ENCODE measurements at places on chromosomes 3 and 15. TPM values are rescaled to one million over a fixed set of nuclear protein-coding genes. Genes with fewer than 3 reads are reported as not detected.

DNA sequence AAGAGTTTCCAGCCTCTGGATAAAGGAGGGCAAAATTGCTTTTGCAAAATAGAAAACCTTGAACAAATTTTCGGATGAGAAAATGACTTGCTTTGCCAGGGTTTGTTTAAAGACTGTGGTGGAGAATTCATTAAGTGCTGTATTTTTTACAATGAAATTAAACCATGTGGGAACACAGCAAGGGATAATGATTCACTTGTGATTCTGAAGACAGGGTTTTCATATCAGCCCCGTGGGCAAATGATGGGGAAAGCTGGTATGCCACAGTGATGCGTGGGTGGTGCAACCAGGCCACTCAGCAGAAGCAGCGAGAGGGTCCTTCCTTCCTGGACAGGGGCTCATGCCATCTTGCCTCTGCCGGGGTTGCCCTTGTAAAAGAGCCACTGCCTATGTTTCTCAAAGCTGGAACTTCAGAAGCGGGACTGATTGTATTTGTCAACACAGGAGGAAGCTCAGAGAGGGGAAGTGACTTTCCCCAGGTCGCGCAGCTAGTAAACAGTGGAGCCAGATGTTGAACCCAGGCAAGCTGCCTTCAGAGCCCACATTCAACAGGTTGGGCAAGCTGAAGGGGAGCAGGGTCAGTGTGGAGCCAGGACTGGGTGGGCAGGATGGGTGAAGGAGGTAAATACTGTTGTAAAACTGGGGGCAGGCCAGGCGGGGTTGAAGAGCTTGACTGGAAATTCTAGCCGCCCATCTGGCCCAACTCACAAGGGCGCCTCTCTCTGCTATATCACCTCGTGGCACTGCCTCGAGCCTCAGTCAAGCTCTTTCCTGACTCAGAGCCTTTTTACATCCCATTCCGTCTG is 79.1 kb downstream of the TOP2B start:
- no peak overlapping the region for H3K4me3 ChIP-seq
- H3K36me3 ChIP-seq, result no peaks in the 10 kb centered on the region
- no peaks in the 10 kb centered on the region for H3K27me3 ChIP-seq
- DNase-seq, result no peak

- DNase-seq, result no peak
- H3K4me3 ChIP-seq, result peak overlapping the region; percentile 100
- H3K27me3 ChIP-seq, result peaks cover 2% of the 10 kb centered on the region
- peaks cover 35% of the 10 kb centered on the region for H3K36me3 ChIP-seq
- peak overlapping the region; percentile 98 for H3K27ac ChIP-seq
Observed at GRCh38 chr15:45635763-45636292, 999 bp downstream of the SQOR start.

DNA sequence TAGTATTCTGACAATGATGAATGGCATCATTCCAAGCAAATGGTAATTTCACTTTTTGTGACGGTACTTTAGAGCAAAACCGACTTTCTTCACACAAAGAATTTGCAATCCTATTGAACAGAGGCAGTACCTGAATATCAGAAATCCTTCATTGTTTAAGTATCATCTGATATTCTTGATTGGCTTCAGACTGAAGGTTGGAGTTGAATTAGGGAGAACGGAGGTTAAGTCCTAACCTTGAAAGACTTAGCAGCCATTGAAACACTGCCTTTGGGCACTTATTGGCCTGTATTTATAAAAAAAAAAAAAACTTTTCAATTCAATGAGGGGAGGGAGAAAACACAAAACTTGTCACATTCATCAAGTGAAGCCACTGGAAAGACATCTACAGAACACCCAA is 89.0 kb downstream of the MECOM start:
- H3K4me3 ChIP-seq, result no peak overlapping the region
- no peak overlapping the region for H3K27ac ChIP-seq
- DNase-seq, result no peak
- peaks cover 11% of the 10 kb centered on the region for H3K27me3 ChIP-seq
- H3K4me1 ChIP-seq, result no peaks in the 10 kb centered on the region

GRCh38 chr3:71033681-71034220 is 549.8 kb downstream of the FOXP1 start:
- no peak for DNase-seq
- H3K4me1 ChIP-seq, result peaks cover 36% of the 10 kb centered on the region
- peaks cover 73% of the 10 kb centered on the region for H3K36me3 ChIP-seq
- H3K27me3 ChIP-seq, result no peaks in the 10 kb centered on the region
- H3K27ac ChIP-seq, result no peak overlapping the region

DNA sequence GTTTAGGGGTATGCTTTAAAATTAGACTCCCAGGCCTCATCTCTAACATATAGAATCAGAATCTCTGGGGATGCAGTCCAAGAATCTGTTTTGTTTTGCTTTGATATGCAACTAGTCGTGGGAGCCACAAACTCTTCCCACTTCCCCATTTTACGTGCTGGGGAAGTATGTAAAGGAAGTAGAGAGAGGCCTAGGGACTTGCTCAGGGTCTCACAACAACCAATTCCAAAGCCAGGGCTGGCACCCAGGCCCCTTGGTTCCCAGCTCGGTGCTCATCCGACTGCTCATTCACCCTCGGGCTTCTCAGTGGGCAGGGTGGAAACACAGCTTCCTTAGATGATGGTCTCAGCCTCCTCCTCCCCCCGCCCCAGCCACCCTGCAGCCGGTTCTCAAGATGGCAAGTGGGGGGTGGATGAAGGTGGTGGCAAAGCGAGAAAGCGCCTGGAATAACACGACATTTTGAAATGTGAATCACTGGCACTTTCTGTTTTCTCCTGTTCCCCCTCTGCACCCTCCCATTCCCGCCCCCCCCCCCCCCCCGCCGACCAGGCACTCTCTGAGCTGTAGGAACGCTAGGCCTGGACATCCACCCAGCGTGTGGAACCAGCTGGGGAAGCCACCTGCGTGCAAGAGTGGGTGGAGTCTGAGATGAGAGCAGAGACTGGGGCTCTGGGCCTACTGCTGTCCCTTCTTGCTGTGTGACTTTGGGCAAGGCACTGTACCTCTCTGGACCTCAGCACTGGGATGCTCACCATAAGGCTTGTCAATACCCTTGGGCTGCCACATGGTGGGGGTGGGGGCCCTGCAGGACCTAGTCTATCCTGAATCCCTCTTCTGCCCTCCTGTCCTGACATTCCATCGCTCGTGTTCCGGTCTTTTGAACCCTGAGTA is 214.5 kb downstream of the RPLP1 start:
- H3K36me3 ChIP-seq, result no peaks in the 10 kb centered on the region
- no peak overlapping the region for H3K27ac ChIP-seq
- no peaks in the 10 kb centered on the region for H3K27me3 ChIP-seq
- H3K4me3 ChIP-seq, result no peak overlapping the region
- peaks cover 27% of the 10 kb centered on the region for H3K4me1 ChIP-seq
- DNase-seq, result no peak

GRCh38 chr15:100311154-100311625 is 30.6 kb downstream of the ADAMTS17 start:
- H3K4me1 ChIP-seq, result no peaks in the 10 kb centered on the region
- peaks cover 3% of the 10 kb centered on the region for H3K27me3 ChIP-seq
- DNase-seq, result no peak
- no peak overlapping the region for H3K4me3 ChIP-seq

GRCh38 chr3:188404124-188404523 is 250.2 kb downstream of the LPP start:
- DNase-seq, result no peak
- H3K27ac ChIP-seq, result no peak overlapping the region

- peak; percentile 73 for DNase-seq
- H3K4me1 ChIP-seq, result peaks cover 35% of the 10 kb centered on the region
- H3K27me3 ChIP-seq, result peaks cover 83% of the 10 kb centered on the region
- peaks cover 2% of the 10 kb centered on the region for H3K36me3 ChIP-seq
Observed at GRCh38 chr3:169661361-169662131, 2.0 kb downstream of the MECOM start.

- H3K4me3 ChIP-seq, result no peak overlapping the region
- H3K36me3 ChIP-seq, result no peaks in the 10 kb centered on the region
- no peak for DNase-seq
- H3K27me3 ChIP-seq, result no peaks in the 10 kb centered on the region
Observed at GRCh38 chr3:21806733-21807132, 55.7 kb upstream of the ZNF385D start.

DNA sequence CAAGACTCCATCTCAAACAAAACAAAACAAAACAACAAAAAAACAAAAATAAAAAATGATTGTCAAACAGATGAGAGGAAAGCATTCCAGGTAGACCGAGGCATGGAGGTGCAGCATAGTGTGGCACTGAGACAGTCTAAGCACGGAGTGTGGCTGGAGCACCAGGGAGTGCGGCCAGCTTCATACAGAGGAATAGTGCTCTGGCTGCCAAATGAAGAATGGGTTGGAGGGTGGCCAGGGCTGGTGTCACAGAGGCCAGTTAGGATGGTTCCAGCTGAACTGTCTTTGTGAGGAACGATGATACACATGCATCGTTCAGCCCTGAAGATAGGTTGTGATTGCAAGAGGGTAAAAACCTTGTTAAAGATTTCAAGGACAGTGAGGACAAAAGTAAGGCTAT is 28.3 kb downstream of the MITF start:
- peaks cover 2% of the 10 kb centered on the region for H3K4me1 ChIP-seq
- no peak for DNase-seq
- no peak overlapping the region for H3K27ac ChIP-seq

- no peak overlapping the region for H3K4me3 ChIP-seq
- H3K27me3 ChIP-seq, result peaks cover 34% of the 10 kb centered on the region
- no peak for DNase-seq
- H3K36me3 ChIP-seq, result no peaks in the 10 kb centered on the region
- H3K27ac ChIP-seq, result no peak overlapping the region
- no peaks in the 10 kb centered on the region for H3K4me1 ChIP-seq
Observed at GRCh38 chr3:161355508-161355907, 15.8 kb downstream of the SPTSSB start.

Gene MGA
- total RNA-seq, result 36.0 TPM

GRCh38 chr3:8136553-8136952 is 365.1 kb upstream of the LMCD1 start:
- no peak overlapping the region for H3K27ac ChIP-seq
- no peaks in the 10 kb centered on the region for H3K4me1 ChIP-seq
- no peak for DNase-seq
- no peaks in the 10 kb centered on the region for H3K27me3 ChIP-seq
- H3K4me3 ChIP-seq, result no peak overlapping the region

Gene DPPA2
- not detected for total RNA-seq

DNA sequence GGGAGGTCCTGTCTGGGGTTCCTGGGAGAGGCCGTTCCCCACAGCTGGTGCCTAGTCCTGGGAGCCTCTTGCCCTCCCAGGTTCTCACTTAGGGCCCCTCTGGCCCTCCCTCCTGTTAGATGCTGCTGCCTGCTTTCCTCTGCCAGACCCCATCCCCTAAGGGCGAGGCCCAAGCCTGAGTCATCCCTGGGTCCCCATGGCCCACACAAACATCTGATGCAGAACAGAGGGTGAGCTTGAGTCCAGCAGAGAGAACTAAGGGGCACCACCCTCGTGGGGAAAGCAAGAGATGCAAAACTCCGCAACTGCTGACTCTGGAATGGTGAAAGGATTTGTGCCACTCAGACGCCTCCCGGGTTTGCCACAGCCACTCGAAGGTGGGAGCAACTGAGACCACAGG is 58.8 kb upstream of the TRPM1 start:
- no peak overlapping the region for H3K27ac ChIP-seq
- H3K36me3 ChIP-seq, result no peaks in the 10 kb centered on the region
- no peak for DNase-seq
- peaks cover 10% of the 10 kb centered on the region for H3K27me3 ChIP-seq
- no peak overlapping the region for H3K4me3 ChIP-seq
- no peaks in the 10 kb centered on the region for H3K4me1 ChIP-seq

- H3K27ac ChIP-seq, result peak overlapping the region; percentile 50
- no peak overlapping the region for H3K4me3 ChIP-seq
- peaks cover 19% of the 10 kb centered on the region for H3K36me3 ChIP-seq
Observed at GRCh38 chr3:183211352-183211751, 41.7 kb upstream of the B3GNT5 start.

GRCh38 chr3:65967451-65967850 is 71.3 kb downstream of the MAGI1 start:
- no peak overlapping the region for H3K27ac ChIP-seq
- H3K27me3 ChIP-seq, result no peaks in the 10 kb centered on the region
- no peak overlapping the region for H3K4me3 ChIP-seq
- no peak for DNase-seq
- no peaks in the 10 kb centered on the region for H3K36me3 ChIP-seq

All from activated CD4-positive, alpha-beta T cell treated with anti-CD3 and anti-CD28 coated beads, Interleukin-2, amount 10 ng/mL, durations not matched to agents 24 days and 14 days (primary cell).